EH (cell line): ENCODE measurements at places on chromosomes 1 and 21.
A peak's percentile ranks its signal among the peaks of the same experiment; 100 is the strongest.

GRCh38 chr21:17829472-17829871, 10.3 kb upstream of the C21orf91 start:
- DNase-seq = peak; percentile 87

DNA sequence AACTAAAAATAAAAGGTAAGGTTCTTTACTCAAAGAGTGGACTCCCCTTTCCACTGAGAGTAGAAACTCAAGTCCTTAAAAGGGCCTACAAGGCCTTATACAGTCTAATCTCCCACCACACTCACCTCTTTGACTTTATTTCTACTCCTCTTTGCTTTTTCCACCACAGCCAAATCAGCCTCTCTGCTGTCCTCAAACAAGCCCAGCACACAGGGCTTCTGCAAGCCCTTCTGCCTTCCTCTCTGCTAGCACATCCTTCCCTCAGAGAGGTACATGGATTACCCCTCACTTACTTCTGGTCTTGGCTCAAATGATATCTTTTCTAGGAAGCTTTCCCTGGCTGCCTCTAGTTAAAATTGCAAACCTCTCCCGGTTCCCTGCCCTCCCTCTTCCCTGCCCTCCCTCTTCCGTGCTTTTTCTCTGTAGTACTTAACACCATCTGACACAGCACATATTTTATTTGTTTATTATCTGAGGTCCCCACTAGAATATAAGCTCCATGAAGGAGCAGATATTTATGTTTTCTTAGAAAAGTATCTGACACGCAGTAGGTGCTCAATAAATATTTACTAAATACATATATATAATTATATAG, 1.7 kb downstream of the LYST start:
- peak; percentile 43 for DNase-seq

- DNase-seq = no peak
Measured at GRCh38 chr1:3056641-3057040, 12.4 kb upstream of the PRDM16 start.

GRCh38 chr1:221739018-221739676, 2.7 kb downstream of the DUSP10 start:
- no peak for DNase-seq

- no peak for DNase-seq
Measured at GRCh38 chr21:27298465-27298864, 331.6 kb upstream of the ADAMTS5 start.

DNA sequence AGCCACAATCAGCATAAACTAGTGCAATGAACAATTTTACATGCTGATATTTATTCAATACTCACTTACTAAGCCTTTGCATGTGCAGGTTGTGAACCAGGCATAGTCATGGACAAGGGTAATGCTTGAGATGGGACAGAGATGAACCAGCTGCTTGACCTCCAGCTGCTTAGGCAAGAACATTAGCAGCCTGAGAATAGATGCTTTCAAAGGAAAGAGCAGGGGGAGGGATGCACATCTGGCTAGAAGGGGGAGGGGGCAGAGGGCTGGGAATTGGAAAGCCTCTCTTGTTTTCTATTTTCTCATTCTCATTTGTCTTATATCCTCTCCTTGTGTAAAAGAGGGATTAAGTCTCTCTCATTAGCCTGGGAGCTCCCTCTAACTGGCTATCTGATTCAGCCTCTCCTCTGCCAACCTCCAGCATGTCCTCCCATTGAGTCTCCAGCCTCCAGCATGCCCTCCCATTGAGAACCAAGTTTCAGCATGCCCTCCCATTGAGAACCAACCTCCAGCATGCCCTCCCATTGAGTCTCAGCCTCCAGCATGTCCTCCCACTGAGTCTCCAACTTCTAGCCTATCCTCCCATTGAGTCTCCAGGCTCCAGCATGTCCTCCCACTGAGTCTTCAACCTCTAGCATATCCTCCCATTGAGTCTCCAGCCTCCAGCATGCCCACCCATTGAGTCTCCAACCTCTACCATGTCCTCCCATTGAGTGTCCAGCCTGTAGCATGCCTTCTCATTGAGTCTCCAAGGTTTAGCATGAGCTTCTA, 38.4 kb upstream of the TRABD2B start:
- DNase-seq = no peak

DNA sequence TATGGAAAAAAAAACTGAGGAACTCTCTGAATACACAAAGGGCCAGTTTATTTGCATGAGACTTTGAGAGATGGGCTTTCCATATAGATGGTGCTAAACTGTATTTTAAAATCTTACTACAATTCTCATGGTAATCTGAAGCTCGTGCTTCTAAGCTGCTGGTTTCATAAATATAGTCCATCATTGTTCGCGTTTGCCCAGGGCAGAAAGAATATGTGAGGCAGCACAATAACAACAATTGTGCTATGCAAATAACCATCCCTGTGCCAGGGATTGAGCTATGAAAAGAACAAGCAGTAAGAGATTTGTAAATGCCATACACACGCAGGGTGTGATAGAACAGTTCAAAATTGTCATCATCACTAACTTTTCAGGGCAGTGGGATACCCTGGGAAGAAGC, 4.9 kb upstream of the EPS15 start:
- no peak for DNase-seq

DNA sequence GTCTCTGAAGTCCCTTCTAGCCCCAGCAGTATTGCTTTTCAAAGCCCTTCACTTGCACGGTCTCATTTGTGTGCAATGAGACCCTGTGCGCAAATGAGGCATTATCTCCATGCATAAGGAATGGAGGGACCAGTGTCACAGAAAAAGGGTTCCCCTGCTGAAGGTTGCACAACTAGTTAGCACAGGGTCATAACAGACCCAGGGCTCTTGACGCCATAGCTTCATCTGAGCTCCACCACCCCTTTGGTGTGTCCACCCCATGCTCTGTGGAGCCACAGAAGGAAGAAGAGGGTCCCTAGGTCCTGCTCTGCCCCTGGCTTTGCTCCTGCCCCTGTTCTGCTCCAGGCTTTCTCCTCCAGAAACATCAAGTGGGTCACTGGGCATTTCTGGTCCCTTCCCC, 12.6 kb downstream of the SH2D2A start:
- DNase-seq = no peak

DNA sequence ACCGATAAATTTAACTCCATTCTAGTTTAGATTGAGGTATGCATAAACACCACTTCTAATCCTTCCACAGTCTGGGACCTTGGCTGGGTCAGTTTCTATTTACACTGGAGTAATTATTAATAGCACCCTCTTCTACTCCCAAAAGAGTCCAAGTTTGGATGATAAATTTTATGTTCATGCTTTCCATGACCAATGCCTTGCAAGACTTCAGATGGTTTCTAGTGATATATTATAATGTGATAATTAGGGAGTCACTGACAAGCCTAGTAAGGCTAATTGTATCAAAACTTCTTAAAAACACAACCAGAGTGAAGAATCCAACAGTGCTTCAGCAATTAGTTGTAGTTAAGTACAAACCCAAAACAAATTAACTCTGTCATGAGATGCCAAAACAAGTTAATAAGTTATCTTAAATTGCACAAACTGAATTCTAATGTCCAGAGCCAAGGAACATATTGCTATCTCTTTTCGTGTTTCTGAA, 489.6 kb downstream of the TTLL7 start:
- DNase-seq = peak; percentile 21

- DNase-seq = no peak
Measured at GRCh38 chr1:29508458-29509107, 272.3 kb downstream of the PTPRU start.

GRCh38 chr1:81936853-81937252, 136.1 kb downstream of the ADGRL2 start:
- no peak for DNase-seq

DNA sequence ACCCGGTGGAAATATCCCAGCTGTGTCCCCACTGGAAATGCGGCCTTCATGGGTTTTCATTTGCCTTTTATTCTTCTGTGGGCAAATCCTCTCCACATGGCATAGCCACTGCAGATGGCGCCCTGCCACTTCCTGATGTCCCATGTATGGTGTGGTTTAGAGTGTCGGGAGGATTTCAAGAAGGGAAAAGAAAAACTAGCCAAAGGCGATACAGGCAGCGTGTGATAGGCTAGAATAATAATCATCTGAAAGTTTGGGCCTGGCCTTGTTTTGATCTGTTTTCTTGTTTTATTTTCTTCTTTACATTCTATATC, 123.6 kb downstream of the PEX14 start:
- DNase-seq = peak; percentile 34

- DNase-seq = no peak
Measured at GRCh38 chr1:62765981-62766380, 18.0 kb upstream of the ATG4C start.

- no peak for DNase-seq
Measured at GRCh38 chr1:236484310-236484971, 39.3 kb upstream of the LGALS8 start.

- DNase-seq = no peak
Measured at GRCh38 chr1:35069746-35070145, 9.4 kb upstream of the ZMYM1 start.

- peak; percentile 47 for DNase-seq
Measured at GRCh38 chr1:235502601-235503402, 1.4 kb downstream of the B3GALNT2 start.

DNA sequence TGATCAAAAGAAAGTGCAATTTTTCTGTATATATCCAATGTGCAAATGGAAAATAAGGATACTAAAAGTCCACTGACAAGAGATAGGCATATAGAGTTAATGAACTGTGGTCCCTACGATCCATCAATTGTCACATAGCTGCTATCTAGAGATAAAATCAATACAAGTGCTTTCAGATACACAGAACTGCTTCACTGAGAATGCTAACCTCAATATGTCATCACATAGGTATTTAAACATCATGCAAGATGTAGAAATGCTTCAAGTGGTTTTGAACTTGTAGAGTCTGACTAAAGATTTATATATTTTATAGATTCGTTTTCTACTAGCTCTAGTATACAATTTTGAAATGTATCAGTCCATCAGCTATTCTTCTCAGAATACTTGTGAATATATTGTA, 1604.7 kb downstream of the PLA2G4A start:
- peak; percentile 3 for DNase-seq

DNA sequence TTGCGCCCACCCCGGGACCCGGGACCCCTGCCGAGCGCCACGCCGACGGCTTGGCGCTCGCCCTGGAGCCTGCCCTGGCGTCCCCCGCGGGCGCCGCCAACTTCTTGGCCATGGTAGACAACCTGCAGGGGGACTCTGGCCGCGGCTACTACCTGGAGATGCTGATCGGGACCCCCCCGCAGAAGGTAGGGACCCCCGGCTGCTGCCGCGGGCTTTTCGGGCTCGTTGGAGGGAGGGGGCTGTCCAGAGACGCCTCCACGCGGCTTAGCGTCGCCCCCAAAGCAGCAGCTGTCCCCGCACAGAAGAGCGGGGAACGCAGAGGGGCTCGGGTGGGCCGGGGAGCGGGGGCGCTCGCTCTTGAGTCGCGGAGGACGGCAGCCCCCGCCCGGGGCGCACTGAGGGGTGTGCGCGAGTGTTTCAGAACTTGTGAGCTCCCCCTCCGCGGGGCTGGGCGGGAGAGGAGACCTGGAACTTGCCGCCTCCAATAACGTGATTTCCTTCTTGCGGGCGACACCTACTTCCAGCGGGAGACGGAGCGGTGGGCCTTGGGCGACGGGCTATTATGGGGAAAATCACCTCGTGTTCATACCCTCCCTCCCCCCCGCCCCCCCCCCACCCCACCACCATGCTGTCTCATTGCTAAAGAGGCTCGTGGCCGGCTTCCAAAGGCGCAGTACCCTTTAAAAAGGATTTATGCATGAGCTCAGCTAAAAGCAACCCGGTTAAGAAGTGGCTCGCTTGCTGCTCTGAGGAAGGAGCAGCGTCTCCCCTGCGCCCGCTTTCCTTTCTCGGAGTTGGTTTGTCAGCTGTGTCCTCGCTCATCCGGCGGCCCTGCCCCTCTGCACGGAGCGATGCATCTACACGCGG, 664 bp downstream of the BACE2 start:
- peak; percentile 58 for DNase-seq

DNA sequence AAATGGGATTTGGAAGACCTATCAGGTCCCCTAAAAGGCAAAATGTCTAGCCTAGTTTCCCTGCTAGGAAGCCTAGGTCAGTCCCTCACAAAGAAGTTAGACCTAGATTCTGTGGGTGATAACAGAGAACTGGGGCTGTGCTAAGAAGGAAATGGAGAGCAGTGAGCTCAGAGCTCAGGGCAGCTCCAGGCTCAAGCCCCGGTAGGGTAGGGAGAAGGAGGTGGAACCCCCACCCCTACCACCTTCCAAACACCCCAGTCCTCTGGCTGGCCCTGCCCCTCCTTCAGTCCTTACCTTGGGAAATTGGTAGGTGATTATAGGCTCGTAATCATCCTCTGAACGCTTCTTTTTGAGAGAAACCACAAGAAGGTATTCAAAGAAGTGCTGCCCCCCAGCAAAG, 1.1 kb downstream of the DENND2D start:
- no peak for DNase-seq

GRCh38 chr1:159913451-159914192, 11.7 kb downstream of the TAGLN2 start:
- no peak for DNase-seq

GRCh38 chr21:34946385-34946840, 102.7 kb downstream of the RUNX1 start:
- DNase-seq = no peak

DNA sequence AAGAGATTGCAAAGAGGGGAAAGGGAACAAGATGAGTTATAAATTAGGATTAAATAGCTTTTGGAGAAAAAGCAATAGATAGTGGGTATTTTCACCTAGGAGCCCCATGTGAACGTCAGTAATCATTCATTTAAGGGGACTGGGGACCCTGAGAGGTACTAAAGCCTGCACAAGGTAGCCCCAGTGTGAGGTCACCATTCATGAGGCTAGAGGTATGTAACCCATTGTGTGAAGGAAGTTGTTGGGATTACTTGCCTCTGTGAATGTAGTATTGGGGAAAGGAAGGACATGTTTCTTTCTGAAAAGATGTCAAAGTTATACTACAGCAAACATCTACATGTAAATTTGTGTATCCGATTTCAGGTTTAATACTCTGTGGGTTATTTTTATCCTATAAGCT, 276.8 kb downstream of the TBX15 start:
- no peak for DNase-seq

DNA sequence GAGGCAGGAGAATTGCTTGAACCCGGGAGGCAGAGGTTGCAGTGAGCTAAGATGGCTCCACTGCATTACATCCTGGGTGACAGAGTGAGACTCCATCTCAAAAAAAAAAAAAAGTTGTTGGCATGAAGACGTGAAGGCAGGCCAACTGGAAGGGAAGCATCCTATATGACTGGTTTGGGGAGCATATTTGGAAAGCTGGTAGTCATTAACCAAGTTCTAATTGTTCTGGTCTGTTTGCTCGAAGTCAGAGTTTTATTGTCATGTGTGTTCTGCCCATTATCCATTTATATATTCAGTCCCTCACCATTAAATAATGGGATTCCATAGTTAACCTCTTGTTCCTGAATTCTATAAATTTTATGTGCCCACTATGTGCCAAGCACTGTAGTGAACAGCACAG, 3.3 kb upstream of the GLRX2 start:
- DNase-seq = no peak

- DNase-seq = no peak
Measured at GRCh38 chr1:204003536-204003935, 69.4 kb upstream of the SOX13 start.

- DNase-seq = no peak
Measured at GRCh38 chr1:30447701-30448100, 275.7 kb downstream of the MATN1 start.

GRCh38 chr1:29784276-29785136, 548.2 kb downstream of the PTPRU start:
- DNase-seq = no peak
